ENCODE measurements at places on chromosomes 6 and 20.

GRCh38 chr20:46010491-46011391 lies 2.0 kb downstream of the MMP9 start:
- no peak for DNase-seq

DNA sequence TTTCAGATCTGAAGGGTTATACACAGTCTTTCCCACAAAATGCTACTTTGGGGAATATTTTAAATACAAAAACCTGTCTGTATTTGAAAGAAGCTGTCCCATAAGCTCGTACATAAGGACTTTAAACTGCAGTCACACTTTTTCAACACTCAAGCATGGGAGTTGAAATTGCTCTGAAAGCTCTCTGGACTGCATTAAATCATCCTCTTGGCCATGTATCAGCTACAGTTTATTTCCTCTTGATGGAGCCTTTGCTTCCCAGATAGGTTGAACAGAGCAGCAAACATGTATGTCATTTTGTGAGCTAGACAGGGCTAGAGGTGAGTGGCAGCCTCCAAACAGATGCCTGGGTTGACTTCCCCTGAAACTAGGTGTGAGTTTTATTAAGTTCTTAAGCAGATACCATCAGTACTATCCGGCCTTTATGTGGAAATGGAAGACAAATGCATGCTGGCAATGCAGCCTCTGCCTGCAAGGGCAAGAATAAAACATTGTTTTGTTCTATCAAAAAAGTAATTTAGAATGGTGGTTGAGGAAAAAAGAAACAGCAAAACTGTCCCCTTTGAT lies 105.9 kb upstream of the ENPP5 start:
- no peak for DNase-seq

DNA sequence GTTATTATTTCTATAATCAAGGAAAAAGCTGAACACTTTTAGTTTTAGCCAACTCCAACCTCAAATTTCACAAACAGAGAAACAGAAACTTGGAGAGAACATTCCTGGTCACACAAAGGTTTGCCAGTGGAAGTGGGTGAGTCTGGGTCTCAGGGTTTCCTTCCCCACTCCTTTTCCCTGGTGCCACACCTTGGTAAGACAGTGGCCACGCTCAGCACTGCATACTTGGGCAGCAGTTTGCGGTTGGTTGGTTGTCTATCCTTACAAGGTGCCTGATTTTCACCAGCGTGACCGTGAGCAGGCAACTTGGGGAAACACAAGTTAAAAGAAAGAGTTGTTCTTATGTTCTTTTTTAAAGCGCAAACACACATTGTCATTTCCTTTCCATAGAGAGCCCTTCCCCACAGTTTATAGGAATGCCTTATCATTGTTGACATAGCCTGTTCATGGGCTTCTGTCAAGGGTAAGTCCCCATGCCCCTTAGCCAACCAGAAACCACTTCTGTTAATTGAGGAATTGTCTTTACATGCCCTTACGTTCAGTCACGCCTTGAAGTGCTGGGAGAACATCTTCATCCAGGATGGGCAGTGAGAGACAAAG lies 82.2 kb downstream of the RIN2 start:
- no peak for DNase-seq

DNA sequence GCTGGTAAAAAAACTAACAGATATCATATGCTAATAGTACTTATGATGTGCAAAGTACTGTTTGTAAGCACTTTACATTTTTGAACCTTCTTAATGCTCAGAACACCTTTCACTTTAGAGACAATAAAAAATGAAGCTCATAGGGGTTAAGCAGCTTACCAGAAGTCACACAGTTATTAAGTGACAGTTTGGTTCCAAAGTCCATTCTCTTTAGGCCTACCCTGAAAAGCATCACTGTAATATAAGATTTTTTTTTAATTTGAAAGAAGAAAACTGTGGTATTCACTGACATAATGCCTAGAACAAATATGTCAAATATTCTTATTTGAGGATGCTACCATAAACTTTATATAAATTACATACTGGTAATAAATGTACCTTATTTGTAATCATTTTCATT lies 127.6 kb upstream of the RUNX2 start:
- DNase-seq, result no peak

DNA sequence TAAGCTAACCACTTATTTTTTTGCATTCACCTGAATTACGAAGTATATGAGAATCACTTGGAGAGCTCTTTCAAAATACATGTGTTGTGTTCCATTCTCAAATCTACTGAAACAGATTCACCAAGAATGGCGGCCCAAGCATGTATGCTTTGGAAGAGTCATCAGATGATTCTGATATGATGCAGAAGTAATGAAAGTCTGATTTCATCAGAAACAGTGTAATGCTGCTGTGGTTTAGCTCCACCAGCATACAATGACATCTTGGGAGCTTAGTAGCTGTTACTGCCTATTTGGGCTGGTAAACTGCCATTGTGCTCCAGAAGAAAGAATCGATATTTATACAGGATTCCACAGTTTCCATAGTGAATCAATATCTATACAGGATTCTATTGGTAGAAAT lies 52.9 kb downstream of the UBR2 start:
- no peak for DNase-seq

- no peak for DNase-seq
Observed at GRCh38 chr6:44983467-44984365, 344.4 kb upstream of the RUNX2 start.

GRCh38 chr6:47681201-47681990 lies 17.0 kb upstream of the ADGRF4 start:
- no peak for DNase-seq

Measured in AML-193 (cell line).